AML-193 (cell line): ENCODE measurements at places on chromosomes 5 and 9.

- DNase-seq = peak; percentile 95
Measured at GRCh38 chr5:67202828-67203227, 6.2 kb upstream of the CD180 start.

GRCh38 chr5:86837610-86838009 is 219.9 kb downstream of the COX7C start:
- DNase-seq = no peak

DNA sequence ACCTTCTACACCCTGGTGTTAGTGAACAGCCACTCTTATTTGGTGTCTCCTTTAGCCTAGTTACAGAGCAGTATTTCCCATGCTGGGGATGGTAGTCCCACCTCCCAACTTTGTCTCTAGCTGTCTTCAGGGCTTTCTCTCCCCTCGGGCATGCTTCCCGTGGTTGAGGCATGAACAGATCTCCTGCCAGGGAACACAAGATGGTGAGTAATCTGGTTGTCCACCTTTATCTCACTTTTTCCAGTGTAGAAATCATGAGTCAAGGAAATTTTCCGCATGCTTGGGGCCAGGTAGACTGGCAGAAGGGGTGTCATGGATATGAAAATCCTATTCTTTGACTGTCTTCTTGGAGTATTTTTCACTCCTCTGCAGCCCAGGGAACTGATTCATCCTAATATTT is 532.9 kb downstream of the ANXA1 start:
- DNase-seq = no peak

GRCh38 chr9:94623253-94623652 is 16.1 kb downstream of the FBP1 start:
- DNase-seq = peak; percentile 32

- no peak for DNase-seq
Measured at GRCh38 chr9:90892918-90893317, 91.3 kb downstream of the SYK start.

DNA sequence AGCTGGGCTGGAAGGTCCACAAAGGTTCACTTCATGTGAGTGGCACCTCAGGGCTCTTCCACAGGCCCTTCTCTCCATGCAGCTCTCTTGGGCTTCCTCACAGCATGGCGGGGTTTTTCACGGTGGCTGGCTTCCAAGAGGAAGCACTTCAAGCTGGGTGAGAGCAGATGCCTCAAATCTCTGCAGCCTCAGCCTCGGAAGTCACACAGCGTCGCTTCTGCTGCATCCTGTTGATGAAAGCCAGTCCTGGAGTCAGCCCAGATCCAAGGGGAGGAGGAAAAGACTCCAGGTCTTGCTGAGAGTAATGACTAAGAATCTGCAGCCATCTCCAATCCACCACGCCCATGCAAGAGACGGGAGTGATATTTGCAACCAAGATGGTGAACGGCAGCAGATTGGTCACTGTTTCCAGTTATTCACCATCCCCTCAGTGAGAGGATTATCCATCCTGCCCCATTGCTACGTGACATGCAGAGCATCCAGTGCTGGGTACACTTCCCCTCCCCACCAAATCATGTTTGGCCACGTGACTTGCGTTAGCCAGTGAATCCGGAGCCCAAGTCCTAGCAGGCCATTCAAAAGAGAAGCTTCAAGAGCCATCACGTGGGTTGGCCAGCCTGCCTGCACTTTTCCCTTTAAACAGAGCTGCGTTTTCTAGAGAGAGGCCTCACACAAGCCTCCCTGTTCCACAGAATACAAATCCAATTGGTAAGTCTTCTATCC is 173.9 kb downstream of the C9orf50 start:
- DNase-seq = no peak
